ENCODE measurements at places on chromosomes 7 and 10. TPM values are rescaled to one million over a fixed set of nuclear protein-coding genes. Genes with fewer than 3 reads are reported as not detected.

- DNase-seq: no peak
These were observed 10.9 kb upstream of the FIS1 start for GRCh38 chr7:101255796-101256195.

GRCh38 chr10:83816942-83817341, 322.4 kb upstream of the GHITM start:
- no peak for DNase-seq

GRCh38 chr7:18119985-18120384, 92.3 kb upstream of the PRPS1L1 start:
- DNase-seq: no peak

- no peak for DNase-seq
These were observed 73.2 kb upstream of the KLF6 start for GRCh38 chr10:3858051-3858845.

DNA sequence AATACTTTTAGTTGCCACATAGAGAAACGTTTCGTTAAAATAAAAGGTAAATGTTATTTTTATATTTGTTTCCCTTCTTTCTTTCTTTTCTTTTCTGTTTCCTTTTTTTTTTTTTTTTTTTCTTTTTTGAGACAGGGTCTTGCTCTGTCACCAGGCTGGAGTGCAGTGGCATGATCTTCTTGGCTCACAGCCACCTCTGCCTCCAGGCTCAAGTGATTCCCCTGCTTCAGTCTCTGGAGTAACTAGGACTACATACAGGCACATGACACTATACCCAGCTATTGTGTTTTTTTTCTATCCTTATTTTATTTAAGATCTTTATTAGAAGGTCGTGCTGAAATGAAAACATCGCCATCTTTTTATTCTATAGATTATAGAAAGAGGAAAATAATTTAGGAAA, 661.8 kb upstream of the MBL2 start:
- DNase-seq: no peak

DNA sequence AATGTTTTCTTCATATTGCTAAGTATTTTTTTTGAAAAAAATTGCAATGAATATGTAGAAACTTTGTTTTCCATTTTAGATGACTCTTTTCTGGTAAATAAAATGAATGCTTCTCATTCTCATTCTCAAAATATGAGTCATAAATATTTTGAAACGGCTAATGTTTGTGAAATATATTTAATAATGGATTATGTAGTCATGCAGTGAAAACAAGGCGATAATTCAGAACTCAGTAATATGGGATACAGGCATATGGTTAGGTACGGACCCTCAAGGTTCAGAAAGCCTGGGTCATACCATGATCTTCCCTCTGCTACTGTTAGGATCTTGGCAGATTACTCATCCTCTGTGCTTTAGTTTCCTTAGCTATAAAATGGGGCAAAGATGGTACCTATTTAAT, 46.2 kb upstream of the SLC39A12 start:
- no peak for DNase-seq

DNA sequence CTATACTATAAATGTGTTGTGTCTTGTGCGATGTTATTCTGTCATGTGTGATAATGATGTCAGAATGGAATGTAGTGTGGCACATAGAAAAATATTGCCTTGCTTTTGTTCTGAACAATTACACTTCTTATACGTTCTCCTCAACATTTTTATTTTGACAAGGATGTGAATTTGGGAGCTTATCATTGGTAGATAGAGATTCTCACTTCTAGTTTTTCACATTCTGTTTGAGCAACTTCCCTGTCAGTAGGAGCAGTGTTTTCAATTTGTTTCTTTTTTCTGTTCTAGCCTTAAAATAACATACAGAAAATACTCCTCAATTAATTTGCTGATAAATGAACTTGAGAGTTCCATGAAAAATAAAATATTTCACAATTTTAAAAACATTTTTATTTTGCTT, 17.6 kb downstream of the SUN3 start:
- no peak for DNase-seq

DNA sequence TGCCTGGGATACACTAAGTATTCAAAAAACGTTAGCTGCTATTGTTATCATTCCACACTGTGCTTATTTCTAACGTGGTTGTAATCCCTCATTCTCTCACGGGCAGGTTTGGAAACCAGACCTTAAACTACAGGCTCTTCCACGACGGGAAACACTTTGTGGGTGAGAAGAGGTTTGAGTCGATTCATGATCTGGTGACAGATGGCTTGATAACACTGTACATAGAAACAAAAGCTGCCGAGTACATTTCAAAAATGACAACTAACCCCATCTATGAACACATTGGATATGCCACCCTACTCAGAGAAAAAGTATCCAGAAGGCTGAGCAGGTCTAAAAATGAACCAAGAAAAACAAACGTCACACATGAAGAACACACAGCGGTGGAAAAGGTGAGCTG, 163.2 kb upstream of the PRR15 start:
- no peak for DNase-seq

SUN3 gene
- 0.64 TPM for total RNA-seq
